ENCODE measurements at places on chromosomes 7 and 10.

DNA sequence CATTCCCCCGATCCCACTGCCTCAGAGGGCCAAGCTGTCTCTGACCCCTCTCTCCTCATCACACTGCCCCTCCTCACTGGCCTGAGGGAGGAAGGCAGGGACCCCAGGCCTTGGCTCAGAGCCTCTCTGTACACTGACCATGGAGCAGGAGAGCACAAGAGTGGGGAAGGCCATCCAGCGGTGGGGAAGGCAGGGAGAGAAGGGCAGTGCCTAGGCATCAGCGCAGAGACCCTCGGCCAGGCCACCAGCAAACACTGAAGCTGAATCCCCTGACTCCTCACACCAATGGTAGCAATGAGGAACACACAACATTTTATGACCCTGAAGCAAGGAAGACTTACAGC lies 14.8 kb downstream of the OGDHL start:
- no peak for DNase-seq

GRCh38 chr7:12524794-12525386 lies 45.6 kb upstream of the SCIN start:
- DNase-seq: no peak

DNA sequence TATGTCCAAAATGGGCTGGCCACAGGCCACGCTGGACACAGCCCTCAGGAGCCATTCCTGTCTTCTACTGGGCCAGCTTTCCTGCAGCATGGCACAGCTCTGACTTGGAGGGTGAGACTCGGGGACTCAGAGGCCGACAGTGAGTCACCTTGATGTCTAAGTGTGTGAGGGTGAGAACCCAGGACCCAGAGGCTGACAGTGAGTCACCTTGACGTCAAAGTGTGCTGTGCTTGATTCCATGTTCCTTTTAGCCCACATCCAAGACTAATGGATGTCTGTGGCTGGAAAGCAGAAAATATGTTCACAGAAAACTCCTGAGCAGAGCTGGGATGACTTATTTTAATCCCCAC lies 6.0 kb upstream of the FAM170B start:
- DNase-seq: no peak

DNA sequence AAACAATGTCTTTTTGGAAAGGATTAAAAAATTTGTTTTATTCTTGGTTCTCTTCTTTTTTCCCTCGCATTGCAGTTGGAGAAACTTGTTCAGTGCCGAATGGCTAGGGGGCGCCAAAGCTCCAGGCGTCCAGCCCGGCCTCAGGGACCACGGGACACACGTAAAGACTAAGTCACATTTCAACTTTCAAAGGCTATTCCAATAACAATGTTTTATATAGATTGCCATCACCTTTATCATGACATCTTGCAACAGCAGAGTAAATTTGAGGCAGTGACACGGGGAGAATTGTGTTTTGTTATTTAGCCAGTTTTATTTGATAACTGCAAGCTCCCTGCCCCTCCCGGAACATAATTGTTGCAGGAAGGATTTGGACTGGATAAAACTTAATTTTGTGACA lies 2.2 kb upstream of the IGFBP3 start:
- DNase-seq: no peak

- no peak for DNase-seq
Observed at GRCh38 chr7:159094023-159094740, 50.5 kb downstream of the VIPR2 start.

DNA sequence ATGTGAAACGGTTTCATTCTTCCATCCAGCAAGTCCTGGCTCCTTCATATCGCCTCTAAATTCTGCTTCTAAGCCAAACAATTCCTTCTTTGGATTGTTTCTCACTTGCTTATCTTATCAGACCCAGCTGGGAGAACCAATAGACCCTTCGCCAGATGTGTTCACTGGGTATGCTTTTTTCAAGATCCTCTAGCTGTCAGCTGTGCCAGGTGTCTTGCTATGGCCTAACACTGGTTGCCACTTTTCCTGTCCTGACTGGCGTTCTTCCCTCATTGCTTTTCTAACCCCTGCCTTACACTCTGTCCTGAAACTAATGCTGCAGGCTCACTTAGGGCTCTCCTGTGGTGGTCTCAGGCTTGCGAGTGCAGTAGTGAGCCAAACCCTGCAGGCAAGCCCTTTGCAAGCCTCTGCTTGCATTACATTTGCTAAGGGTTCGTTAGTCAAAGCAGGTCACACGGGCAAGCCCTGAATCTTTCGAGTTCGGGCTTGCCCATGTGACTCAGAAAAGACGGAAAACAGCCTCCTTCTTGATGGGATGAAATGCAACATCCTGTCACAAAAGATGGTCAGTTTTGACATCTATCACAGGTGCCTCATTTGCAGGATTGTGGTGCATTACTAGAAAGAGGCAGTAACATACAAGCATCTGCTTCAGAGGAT lies 92.8 kb downstream of the VWC2 start:
- DNase-seq: no peak

DNA sequence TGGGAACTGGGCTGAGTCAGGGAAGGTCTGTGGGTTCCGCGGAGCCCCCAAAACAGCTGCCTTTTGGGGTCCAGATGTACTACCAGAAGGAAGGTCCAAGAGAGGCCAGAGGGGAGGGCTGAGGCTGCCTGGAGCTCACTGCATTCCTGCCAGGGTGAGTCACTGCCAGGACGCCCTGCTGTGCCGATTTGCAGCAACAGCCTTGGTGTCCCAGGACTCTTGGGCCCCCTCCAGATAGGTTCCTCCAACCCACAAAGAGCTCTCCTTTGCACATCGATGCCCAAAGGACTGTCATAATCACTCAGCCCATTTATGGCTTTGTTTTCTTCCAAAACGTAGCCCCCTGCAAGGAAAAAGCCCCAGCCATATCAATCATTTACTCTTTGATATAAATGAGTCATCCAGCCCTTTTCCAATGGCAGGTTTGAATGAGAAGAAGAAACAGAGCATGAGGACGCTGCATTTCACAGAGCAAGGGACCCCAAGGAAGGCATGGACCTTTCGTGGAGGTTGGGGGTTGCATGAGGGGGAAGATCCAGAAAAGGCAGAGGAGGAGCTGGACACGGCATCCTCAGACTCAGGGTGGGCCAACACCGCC lies 32.2 kb upstream of the COL13A1 start:
- DNase-seq: no peak

DNA sequence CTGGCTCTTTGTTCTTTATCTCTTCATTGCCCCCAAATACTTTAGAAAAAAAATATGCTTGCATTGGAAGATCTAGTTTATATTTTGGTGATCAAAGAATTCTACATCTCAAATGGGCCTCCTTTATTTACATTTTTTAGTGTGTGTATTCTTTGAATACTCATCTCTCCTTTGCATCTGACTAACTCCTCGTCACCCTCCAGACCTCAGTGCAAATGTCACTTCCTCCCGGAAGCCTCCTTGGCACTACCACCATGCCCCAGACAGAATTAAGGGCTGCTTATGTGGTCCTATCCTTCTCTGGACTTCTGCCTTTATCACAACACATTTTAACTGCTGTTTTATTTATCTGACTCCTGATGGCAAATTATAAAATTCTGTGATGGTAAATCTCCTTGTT lies 52.0 kb upstream of the PPP1R3C start:
- no peak for DNase-seq
